ENCODE measurements at places on chromosomes 11 and 22. TPM values are rescaled to one million over a fixed set of nuclear protein-coding genes. Genes with fewer than 3 reads are reported as not detected.

- DNase-seq, result no peak
Observed at GRCh38 chr11:23856654-23857053, 640.2 kb upstream of the LUZP2 start.

DNA sequence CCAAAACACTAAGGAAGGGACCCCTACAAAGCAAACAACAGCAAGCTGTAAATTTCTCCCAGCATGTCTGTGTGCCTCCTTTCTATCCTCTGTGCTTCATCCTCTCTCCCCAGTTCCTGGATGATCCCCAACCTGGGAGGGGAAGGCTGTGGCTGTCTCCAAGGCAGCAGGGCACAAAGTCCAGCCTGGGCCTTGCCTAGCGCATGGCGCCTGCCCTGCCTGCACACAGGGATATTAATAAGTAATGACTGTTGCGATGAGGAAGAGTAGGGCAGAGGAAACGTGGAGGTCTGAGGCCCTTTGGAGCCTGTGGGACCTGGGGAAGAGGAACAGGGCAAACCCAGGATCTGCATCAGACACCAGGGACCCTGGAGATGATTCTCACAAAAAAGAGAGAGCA is 2.0 kb downstream of the USH1C start:
- DNase-seq, result no peak

NRIP3 gene
- total RNA-seq, result 0.76 TPM

P2RX6 gene
- 0.18 TPM for total RNA-seq

FAM180B gene
- total RNA-seq, result not detected

Measured in esophagus squamous epithelium (tissue), 5 donors.